ENCODE measurements at places on chromosomes 3 and 15.
A peak's percentile ranks its signal among the peaks of the same experiment; 100 is the strongest.

- no peaks in the 10 kb centered on the region for H3K27me3 ChIP-seq
- no peak overlapping the region for H3K27ac ChIP-seq
- no peaks in the 10 kb centered on the region for H3K36me3 ChIP-seq
- H3K4me1 ChIP-seq = no peaks in the 10 kb centered on the region
These were observed 25.8 kb downstream of the TMEM45A start for GRCh38 chr3:100518244-100518643.

GRCh38 chr3:181701096-181701495, 10.6 kb upstream of the SOX2 start:
- H3K4me3 ChIP-seq = peak overlapping the region; percentile 51
- H3K36me3 ChIP-seq = no peaks in the 10 kb centered on the region
- no peak overlapping the region for H3K27ac ChIP-seq
- no peaks in the 10 kb centered on the region for H3K4me1 ChIP-seq

- H3K4me1 ChIP-seq = no peaks in the 10 kb centered on the region
- no peak overlapping the region for H3K27ac ChIP-seq
- no peaks in the 10 kb centered on the region for H3K27me3 ChIP-seq
- no peaks in the 10 kb centered on the region for H3K36me3 ChIP-seq
These were observed 262.0 kb downstream of the SHOX2 start for GRCh38 chr3:157844216-157844615.

- H3K36me3 ChIP-seq = no peaks in the 10 kb centered on the region
- H3K4me3 ChIP-seq = no peak overlapping the region
- H3K27me3 ChIP-seq = no peaks in the 10 kb centered on the region
- H3K4me1 ChIP-seq = peaks cover 82% of the 10 kb centered on the region
These were observed 5.9 kb downstream of the CDCP1 start for GRCh38 chr3:45140141-45140769.

All from HCT116 (cell line).